ENCODE measurements at places on chromosomes 5 and 9. TPM values are rescaled to one million over a fixed set of nuclear protein-coding genes. Genes with fewer than 3 reads are reported as not detected.

GRCh38 chr5:24525414-24525813 is 119.4 kb downstream of the CDH10 start:
- H3K4me3 ChIP-seq = no peak overlapping the region
- H3K4me1 ChIP-seq = no peaks in the 10 kb centered on the region
- no peaks in the 10 kb centered on the region for H3K36me3 ChIP-seq
- no peaks in the 10 kb centered on the region for H3K27me3 ChIP-seq
- no peak overlapping the region for H3K27ac ChIP-seq

DNA sequence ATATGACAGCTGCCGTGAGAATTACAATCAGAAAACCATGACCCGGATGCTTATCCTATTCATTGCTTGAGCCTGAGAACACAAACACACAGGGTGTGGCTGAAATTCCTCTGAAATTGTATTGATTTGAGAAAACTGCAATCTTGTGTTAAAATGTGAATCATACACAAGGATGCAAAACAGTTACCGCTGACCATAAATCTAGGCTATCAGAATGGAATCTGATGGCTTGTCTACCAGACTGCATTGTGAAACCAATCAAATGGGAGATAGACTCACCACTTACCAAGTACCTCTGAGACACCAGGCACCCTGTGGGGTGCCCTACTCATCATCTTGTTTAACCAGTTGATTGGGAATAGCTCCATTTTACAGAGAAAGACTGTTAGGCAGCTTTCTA is 188.7 kb upstream of the MSX2 start:
- no peaks in the 10 kb centered on the region for H3K36me3 ChIP-seq
- H3K4me3 ChIP-seq = no peak overlapping the region
- H3K4me1 ChIP-seq = peaks cover 18% of the 10 kb centered on the region
- no peaks in the 10 kb centered on the region for H3K27me3 ChIP-seq
- no peak for DNase-seq

DNA sequence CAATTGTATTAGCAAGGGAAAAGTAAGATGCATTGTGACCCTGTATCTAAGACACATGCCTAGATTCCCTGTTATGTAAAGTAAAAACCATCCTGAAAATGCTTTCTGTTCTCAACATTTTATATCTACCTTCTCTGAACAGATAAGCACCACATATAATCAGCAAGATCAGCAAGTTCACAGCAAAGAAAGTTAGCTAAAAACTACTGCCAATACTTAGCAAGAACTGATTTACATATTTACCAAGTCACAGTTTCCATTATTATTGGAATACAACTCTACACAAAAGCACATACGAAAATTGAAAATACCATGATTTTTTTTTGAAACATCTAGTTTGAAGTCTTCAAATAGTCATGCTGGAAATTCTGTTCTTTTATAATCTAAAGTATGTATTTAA is 1118.1 kb downstream of the TAF11L14 start:
- H3K4me1 ChIP-seq = no peaks in the 10 kb centered on the region
- H3K27me3 ChIP-seq = no peaks in the 10 kb centered on the region
- H3K36me3 ChIP-seq = no peaks in the 10 kb centered on the region
- no peak overlapping the region for H3K27ac ChIP-seq
- no peak for DNase-seq
- H3K4me3 ChIP-seq = no peak overlapping the region

Gene MARVELD2
- total RNA-seq = 30.9 TPM

DNA sequence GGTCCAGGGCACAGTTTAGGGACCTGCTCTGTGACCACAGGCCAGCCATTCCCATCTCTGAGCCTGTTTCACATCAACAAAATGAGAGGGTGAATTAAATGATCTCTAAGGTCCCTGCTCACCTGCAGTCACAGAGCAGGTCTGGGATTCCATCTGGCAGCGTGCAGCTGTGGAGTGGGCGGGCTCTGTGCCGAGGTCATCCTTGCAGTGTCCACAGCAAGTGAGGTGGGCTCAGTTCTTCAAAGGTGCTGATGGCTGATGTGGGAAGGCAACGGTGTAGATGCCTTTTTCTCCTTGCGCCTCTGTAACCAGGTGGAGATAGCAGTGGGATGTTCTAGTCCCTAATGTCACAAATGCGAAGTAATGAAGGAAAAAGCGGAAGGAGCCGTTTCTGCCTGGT is 11.9 kb downstream of the OR2V1 start:
- DNase-seq = peak; percentile 6
- no peaks in the 10 kb centered on the region for H3K36me3 ChIP-seq
- H3K27me3 ChIP-seq = peaks cover 5% of the 10 kb centered on the region
- H3K4me1 ChIP-seq = peaks cover 3% of the 10 kb centered on the region

GRCh38 chr5:122788996-122789395 is 14.1 kb downstream of the SNX2 start:
- H3K4me1 ChIP-seq = no peaks in the 10 kb centered on the region
- H3K36me3 ChIP-seq = no peaks in the 10 kb centered on the region
- no peak for DNase-seq
- no peak overlapping the region for H3K27ac ChIP-seq

Gene MAP1B
- 21.6 TPM for total RNA-seq

- no peak overlapping the region for H3K27ac ChIP-seq
- H3K36me3 ChIP-seq = no peaks in the 10 kb centered on the region
- no peak for DNase-seq
Measured at GRCh38 chr5:137594717-137595116, 95.6 kb upstream of the SPOCK1 start.

- no peaks in the 10 kb centered on the region for H3K36me3 ChIP-seq
- no peaks in the 10 kb centered on the region for H3K4me1 ChIP-seq
- no peaks in the 10 kb centered on the region for H3K27me3 ChIP-seq
- no peak overlapping the region for H3K4me3 ChIP-seq
Measured at GRCh38 chr5:110063640-110064602, 374.2 kb downstream of the MAN2A1 start.

DNA sequence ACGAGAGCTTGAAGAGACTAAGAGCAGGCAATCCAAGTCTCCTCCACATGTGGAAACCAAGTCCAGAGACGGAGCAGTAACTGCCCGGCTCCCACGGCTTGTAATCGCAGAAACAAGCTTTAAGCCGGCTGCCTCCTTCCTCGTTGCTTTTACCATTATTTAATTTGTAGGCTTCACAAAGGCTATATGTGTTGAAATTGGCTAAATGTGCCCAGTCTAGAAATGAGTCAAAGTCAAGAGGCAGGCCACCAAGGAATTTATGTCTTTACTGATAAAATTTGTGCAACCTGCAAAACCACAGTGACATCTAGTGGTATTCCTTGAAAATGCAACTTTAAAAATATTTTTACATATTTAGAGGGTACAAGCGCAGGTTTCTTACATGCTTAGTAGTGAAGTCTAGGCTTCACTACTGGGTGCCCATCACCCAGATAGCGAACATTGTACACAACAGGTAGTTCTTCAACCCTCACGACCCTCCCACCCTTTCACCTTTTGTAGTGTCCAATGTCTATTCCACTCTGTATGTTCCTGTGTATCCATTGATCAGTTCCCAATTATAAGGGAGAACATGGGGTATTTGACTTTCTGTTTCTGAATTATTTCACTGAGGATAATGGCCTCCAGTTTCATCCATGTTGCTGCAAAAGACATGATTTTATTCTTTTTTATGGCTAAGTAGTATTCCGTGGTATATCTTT is 33.5 kb upstream of the EBF1 start:
- no peaks in the 10 kb centered on the region for H3K36me3 ChIP-seq
- H3K4me3 ChIP-seq = no peak overlapping the region
- H3K27ac ChIP-seq = no peak overlapping the region
- no peaks in the 10 kb centered on the region for H3K27me3 ChIP-seq
- DNase-seq = no peak

GRCh38 chr9:16542290-16542689 is 328.2 kb downstream of the BNC2 start:
- no peak overlapping the region for H3K27ac ChIP-seq
- no peaks in the 10 kb centered on the region for H3K36me3 ChIP-seq
- H3K4me1 ChIP-seq = no peaks in the 10 kb centered on the region
- H3K4me3 ChIP-seq = no peak overlapping the region

Gene SRP19
- 27.3 TPM for total RNA-seq

Gene PCDHB1
- 0.15 TPM for total RNA-seq

Gene MORN5
- total RNA-seq = not detected

DNA sequence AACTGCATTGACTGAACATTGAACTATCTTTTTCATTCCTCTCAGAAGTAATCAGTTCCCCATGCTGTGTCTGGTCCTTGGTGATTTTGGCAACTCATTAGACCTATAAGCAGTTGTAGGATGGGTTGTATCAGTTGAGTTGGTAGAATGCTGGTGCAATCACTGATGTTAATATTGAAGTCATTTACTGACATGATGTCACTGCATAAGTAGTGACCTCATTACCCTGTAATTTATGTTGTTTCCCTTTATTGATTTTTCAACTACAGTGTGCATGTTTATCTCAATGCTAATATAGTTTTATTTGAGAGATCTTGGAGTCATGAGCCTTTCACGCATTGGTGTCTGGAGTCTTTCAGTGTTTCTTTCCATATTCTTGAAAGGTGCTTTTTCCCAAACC is 275.0 kb downstream of the SPATA31D1 start:
- H3K4me3 ChIP-seq = no peak overlapping the region
- H3K4me1 ChIP-seq = no peaks in the 10 kb centered on the region
- no peaks in the 10 kb centered on the region for H3K36me3 ChIP-seq

Gene SPATA31E1
- not detected for total RNA-seq

GRCh38 chr5:96661855-96662724 is at the start of gene CAST:
Gene CAST (plus strand): TSS chr5:96662376. CDS start chr5:96662423, 47 bp downstream.
- peak within 1 kb of the TSS; percentile 100 for H3K27ac ChIP-seq
- H3K27me3 ChIP-seq = no peaks in the 10 kb centered on the region
- peak; percentile 99 for DNase-seq
- peak within 1 kb of the TSS; percentile 88 for H3K4me3 ChIP-seq
- peaks cover 38% of the 10 kb centered on the region for H3K4me1 ChIP-seq

Gene C9orf153
- 1.5 TPM for total RNA-seq

GRCh38 chr9:120712539-120713031 is 1.7 kb downstream of the MEGF9 start:
- H3K4me3 ChIP-seq = peak overlapping the region; percentile 96
- peaks cover 18% of the 10 kb centered on the region for H3K4me1 ChIP-seq
- peak overlapping the region; percentile 80 for H3K27ac ChIP-seq
- no peaks in the 10 kb centered on the region for H3K36me3 ChIP-seq
- no peaks in the 10 kb centered on the region for H3K27me3 ChIP-seq
- no peak for DNase-seq

Gene TAS2R1
- not detected for total RNA-seq

DNA sequence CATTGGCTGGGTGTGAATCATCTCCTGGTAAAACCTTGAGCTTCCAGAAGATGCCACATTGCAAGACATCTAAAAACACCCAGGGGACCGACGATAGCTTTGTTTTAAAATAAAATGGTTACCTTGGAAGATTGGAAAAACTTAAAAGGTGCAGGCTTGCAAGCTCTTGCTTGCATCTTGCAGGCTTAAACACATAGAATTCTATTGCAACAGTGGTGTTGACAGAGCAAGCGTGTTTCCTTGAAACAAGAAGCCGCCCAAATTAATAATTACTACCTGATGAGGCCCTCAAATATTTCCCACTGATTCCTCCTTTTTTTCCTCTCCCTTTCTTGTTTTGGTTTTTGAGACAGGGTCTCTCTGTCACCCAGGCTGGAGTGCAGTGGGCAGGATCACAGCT is 137.1 kb upstream of the BASP1 start:
- H3K4me1 ChIP-seq = no peaks in the 10 kb centered on the region
- no peak overlapping the region for H3K27ac ChIP-seq
- H3K4me3 ChIP-seq = no peak overlapping the region
- DNase-seq = no peak

DNA sequence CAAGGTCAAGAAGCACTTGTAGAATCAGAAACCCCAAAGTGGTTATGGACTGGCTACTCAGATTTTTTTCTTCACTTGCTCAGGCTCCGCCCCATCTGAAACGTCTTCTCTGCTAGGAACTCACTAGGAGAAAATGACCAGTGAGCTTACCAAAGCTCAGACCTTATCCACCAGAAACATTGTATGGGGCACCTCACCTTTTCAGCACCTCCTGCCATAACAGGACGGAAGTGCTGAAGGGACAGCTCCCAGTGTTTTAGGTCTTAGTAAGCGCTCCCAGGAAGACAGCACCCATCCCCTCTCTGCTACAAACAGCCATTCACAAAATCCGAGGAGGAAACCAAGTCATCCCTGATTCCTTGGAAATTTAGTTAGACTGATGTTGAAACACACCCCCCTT is 1.2 kb upstream of the GABRA1 start:
- no peak overlapping the region for H3K27ac ChIP-seq
- H3K27me3 ChIP-seq = no peaks in the 10 kb centered on the region
- H3K4me1 ChIP-seq = no peaks in the 10 kb centered on the region
- DNase-seq = no peak
- no peaks in the 10 kb centered on the region for H3K36me3 ChIP-seq
- H3K4me3 ChIP-seq = no peak overlapping the region

Gene AQP3
- 105 TPM for total RNA-seq

Gene PCDHGC3
- total RNA-seq = 29.3 TPM

Gene CRHBP
- not detected for total RNA-seq

GRCh38 chr9:86827893-86828292 is 119.4 kb downstream of the GAS1 start:
- H3K27me3 ChIP-seq = no peaks in the 10 kb centered on the region
- no peaks in the 10 kb centered on the region for H3K36me3 ChIP-seq
- H3K27ac ChIP-seq = no peak overlapping the region
- H3K4me3 ChIP-seq = no peak overlapping the region
- DNase-seq = no peak

GRCh38 chr5:50299896-50300295 is 141.2 kb downstream of the EMB start:
- DNase-seq = no peak
- H3K27me3 ChIP-seq = no peaks in the 10 kb centered on the region
- no peaks in the 10 kb centered on the region for H3K4me1 ChIP-seq
